Caco-2 (cell line): ENCODE measurements at places on chromosomes 13 and 19. TPM values are rescaled to one million over a fixed set of nuclear protein-coding genes. Genes with fewer than 3 reads are reported as not detected.

The SLC44A2 gene
- 119 and 120 TPM in 2 replicates for total RNA-seq

DNA sequence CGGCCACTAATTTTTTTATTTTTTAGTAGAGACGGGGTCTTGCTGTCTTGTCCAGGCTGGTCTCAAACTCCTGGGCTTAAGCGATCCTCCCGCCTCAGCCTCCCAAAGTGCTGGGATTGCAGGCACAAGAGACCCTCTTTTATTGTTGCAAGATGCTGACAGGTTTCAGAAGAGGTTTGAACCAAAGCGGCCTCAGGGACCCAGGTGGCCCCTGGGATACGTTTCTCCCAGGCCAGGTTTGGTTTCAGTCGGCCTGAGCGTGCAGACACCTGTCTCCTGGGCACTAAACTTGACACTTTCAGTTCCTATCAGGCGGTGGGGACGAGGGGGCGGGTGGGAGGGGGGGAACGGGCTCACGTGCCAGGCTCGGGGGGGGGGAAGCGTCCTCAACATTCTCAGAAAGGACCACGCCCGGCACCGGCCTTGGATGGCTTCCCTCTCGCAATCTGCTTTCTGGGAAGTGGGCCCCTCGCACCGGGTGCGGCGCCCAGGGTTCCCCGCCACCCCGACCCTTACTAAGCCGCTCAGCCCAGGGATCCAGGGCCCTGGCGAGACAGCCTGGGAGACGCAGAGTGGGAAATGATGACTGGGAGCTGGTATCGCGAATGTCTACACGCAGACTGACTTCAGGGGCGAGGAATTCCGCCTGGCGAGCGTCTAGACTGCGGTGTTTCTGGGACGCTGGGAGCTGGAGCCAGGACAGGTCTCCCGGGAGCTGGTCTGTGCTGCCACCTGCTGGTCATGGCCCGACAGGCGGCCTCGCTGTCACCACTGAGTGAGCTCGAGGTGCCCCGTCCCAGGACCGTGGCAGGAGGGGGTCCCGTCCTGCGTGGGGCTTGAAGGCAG, 91.6 kb downstream of the GNG7 start:
- peak; percentile 87 for DNase-seq
- peak overlapping the region; percentile 37 for H3K4me3 ChIP-seq
- peak overlapping the region; percentile 64 for H3K27ac ChIP-seq
- H3K4me1 ChIP-seq, result no peaks in the 10 kb centered on the region
- no peaks in the 10 kb centered on the region for H3K36me3 ChIP-seq
- H3K27me3 ChIP-seq, result no peaks in the 10 kb centered on the region

The CNN1 gene
- 0.54 and 0.84 TPM in 2 replicates for total RNA-seq

DNA sequence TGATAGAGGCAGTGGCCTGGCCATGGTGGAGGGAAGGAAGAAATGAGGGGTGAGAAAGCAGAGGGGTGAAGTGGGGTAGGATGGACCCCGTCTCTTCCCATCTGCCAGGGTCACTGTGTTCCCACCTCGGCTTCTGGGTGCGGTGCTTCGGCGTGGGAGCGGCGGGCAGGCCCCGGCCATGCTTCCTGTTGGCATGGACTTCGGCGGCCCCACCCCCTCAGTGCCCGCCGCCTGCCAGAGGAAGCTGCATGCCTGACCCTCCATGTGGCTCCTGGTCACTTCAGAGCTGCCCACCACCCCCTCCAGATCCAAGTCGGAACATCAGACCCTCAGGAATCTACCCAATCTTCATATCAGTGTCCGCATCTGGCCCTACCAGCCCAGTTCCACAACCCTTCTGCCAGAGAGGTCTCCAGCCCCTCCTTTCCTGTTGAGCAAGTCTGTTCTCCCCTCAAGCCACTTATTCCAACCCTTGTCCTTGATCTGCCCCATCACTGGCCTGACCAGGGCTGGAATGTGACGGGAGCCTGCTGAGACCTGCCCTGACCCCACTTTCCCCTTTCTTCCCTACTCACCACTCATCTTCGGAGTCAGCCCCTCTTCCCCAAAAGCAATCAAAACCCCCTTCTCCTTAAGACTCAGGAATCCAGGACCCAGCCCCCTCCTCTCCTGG, 1.5 kb downstream of the KCNN4 start:
- DNase-seq, result no peak
- peaks cover 7% of the 10 kb centered on the region for H3K4me1 ChIP-seq
- peak overlapping the region; percentile 25 for H3K4me3 ChIP-seq
- H3K27ac ChIP-seq, result peak overlapping the region; percentile 5
